H9 (cell line): ENCODE measurements at places on chromosomes 5 and 9. TPM values are rescaled to one million over a fixed set of nuclear protein-coding genes. Genes with fewer than 3 reads are reported as not detected.

GRCh38 chr5:168364750-168365550, 73.5 kb downstream of the WWC1 start:
- no peaks in the 10 kb centered on the region for H3K27me3 ChIP-seq
- H3K4me1 ChIP-seq: peaks cover 3% of the 10 kb centered on the region; the same call in 1 of the 2 replicates
- DNase-seq: peak; percentile 65
- H3K4me3 ChIP-seq: no peak overlapping the region; the same call in 2 of the 3 replicates
- H3K36me3 ChIP-seq: peaks cover 2% of the 10 kb centered on the region; the same call in 1 of the 2 replicates

DNA sequence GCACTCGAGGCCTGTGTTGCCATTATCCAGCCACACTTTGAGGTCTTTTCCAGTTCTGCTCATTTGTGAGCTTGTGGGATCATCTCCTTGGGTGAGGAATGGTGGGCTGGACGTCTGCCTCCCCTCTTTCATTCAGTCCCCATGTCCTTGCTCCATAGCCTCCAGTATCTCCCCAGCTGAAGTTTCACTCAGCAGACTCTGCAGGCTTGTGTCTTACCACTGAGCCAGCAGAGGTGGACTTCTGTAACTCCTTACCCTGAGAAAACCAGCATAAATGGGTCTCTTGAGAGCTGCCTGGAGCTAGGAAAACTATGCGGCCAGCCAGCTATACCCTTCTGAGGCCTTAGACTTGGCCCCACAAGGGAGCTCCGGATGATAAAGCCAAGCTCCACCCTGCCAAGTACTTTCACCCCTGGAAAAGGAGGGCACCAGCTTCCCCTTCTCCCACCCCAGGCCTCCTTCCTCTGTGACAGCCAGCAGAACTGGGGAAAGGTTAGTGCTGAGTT, 12.2 kb downstream of the IRF1 start:
- peaks cover 2% of the 10 kb centered on the region; the same call in 1 of the 2 replicates for H3K4me1 ChIP-seq
- peaks cover 5% of the 10 kb centered on the region for H3K36me3 ChIP-seq
- H3K27ac ChIP-seq: no peak overlapping the region

DNA sequence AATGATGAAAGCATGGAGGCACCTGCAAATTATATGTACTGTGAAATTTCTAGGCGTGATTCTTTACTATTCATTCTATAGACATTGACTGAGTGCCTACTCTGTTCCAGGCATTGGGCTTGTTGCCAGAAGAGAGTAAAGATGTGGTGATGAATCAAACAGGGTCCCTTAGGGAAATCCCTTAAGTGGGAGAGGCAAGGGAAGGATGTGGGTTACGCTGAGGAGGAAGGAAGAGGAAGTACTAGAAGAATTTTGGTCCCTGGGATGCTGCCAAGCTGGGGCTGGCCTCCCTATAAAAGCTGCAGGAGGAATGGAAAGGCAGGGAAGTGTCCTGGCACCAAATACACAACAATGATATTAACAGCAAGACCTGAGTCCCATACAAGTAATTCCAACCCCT, 76.7 kb upstream of the SPOCK1 start:
- H3K27ac ChIP-seq: no peak overlapping the region
- H3K4me1 ChIP-seq: no peaks in the 10 kb centered on the region
- H3K36me3 ChIP-seq: no peaks in the 10 kb centered on the region
- no peak for DNase-seq
- H3K4me3 ChIP-seq: no peak overlapping the region

BARX1 gene
- 1.2 TPM in 2 replicates for total RNA-seq

DNA sequence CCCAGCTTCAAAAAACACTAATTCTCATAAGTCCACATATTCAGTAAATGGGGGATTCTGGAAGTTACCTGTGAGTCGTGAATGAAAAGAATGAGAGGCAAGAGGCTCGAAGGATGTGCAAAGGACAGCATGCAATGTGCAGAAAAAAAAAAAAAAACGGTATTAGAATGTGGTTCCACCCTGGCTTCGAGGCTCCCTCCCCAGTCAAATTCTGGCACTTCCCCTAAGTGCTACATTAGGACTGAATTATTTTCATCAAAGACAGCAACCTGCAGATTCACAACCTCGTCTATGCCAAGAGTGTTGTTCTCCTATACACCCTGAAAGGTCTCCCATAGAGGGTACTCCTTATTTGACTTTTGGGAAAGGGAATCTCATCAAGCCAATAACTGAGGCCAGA, 16.5 kb downstream of the CAPSL start:
- no peak overlapping the region for H3K4me3 ChIP-seq
- peaks cover 7% of the 10 kb centered on the region; the same call in 1 of the 2 replicates for H3K27me3 ChIP-seq
- H3K36me3 ChIP-seq: no peaks in the 10 kb centered on the region; the same call in 2 of the 3 replicates
- no peak overlapping the region for H3K27ac ChIP-seq
- no peak for DNase-seq
- no peaks in the 10 kb centered on the region for H3K4me1 ChIP-seq

DNA sequence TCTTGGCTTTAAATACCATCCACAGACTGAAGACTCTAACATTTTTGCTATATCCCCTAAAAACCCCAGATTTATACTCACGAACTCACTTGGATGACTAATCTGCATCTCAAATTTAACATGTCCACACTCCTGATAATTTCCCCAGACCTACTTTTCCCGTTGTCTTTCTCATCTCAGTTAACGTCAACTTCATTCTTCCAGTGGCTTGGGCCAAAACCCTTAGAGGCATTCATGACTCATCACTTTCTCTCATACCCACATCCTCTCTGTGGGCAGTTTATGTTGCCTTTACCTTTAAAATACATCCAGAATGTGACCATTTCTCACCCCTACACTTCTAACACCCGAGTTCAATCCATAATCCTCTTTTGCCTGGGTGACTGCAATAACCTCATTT, 96.7 kb downstream of the EDIL3 start:
- H3K27ac ChIP-seq: no peak overlapping the region
- no peaks in the 10 kb centered on the region for H3K27me3 ChIP-seq
- H3K36me3 ChIP-seq: no peaks in the 10 kb centered on the region
- H3K4me3 ChIP-seq: no peak overlapping the region
- peaks cover 4% of the 10 kb centered on the region; the same call in 1 of the 2 replicates for H3K4me1 ChIP-seq

FOXD4L4 gene
- total RNA-seq: 0.26 TPM in 1 of 2 replicates, not detected in the other

DNA sequence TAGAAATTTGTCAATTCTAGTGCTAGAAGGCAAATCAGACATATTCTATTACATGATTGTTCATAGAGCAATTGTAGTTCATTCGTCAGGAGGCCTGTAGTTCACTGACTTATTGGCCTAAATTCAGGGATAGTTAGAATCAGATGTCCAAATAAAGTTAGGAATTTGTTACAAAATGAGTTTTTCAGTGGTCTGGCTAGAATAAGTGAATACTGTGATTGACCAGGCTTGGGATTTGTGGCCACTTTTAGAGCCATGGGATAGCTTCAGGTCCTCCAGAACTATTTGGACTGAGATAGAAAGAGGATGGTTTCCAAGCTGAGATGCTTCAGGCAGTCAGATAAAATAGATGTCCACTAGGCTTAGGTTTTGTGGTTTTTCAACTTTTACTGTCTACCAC, 199.1 kb upstream of the MPDZ start:
- H3K4me1 ChIP-seq: peaks cover 3% of the 10 kb centered on the region; the same call in 1 of the 2 replicates
- H3K27ac ChIP-seq: no peak overlapping the region
- H3K36me3 ChIP-seq: peaks cover 17% of the 10 kb centered on the region
- DNase-seq: no peak
- no peak overlapping the region for H3K4me3 ChIP-seq
- H3K27me3 ChIP-seq: no peaks in the 10 kb centered on the region
